ENCODE measurements at places on chromosomes 12 and 14.

GRCh38 chr12:109940339-109940923, 40.4 kb downstream of the TCHP start:
- DNase-seq = no peak

GRCh38 chr14:96830946-96831345, 33.8 kb downstream of the VRK1 start:
- no peak for DNase-seq

DNA sequence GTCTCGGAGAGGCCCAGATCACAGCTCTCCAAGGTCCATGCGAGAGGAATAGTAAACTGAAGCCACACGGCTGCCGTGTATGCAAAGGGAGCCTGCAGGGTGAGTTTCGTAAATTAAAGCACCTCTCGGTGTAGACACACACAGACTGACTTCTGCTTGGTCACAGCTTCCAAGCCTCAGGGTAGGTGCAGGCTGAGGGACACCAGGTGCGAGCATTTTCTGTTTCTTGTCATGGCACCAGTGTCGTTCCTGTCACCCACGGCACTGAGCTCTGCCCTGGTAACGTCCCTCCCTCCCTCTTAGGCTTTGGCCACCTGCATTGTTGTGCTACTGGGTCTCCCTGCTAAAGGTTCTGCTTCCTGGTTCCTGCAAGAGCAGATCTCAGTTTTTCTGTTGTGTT, 76.2 kb upstream of the DYNC1H1 start:
- no peak for DNase-seq

DNA sequence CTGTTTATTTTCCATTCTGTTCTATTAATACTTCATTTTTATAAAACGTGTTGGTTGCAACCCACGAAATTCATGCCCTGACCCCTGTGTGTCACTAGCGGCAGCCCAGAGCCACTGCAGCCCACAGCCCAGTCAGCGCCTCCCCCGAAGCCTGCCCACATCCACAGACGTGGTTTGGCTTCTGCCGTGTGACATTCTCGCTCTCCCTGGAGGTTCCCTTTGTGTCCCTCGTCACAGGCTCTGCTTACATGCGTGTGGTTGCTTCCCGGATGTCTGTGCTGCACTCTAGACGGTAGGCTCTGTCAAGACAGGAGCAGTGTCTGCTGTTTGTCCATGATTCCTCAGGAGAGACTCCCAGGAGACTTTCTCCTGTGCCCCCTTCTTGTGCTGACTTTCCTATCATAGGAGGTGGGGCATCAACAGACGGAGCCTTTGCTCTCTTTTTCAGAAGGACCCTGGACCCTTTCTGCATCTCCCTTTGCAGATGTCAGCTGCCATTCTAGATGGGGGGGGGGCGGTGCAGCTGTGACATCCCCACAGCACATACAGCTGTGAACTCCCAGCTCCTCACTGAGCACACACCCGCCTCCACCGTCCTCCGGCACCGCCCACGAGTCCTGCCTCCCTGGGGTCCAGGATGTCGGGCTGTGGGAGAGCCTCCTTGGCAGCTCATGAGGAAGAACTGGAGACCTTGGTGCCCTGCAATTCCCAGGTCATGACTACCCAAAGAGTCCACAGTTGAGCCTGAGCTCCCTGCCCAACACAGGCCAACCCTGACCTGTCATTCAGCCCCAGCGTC, 36.8 kb upstream of the PIWIL1 start:
- DNase-seq = no peak

DNA sequence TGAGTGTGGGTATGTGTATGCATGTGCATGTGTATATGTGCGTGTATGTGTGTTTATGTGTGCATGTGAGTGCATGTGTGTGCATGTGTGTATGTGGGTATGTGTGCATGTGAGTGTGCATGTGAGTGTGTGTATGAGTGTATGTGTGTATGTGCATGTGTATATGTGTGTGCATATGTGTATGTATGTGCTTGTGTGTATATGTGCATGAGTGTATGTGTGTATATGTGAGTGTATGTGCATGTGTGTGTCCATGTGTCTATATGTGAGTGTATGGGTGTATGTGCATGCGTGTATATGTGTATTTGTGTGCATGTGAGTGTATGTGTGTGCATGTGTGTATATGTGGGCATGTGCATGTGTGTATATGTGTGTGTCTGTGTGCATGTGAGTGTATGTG, 25.7 kb downstream of the FAIM2 start:
- no peak for DNase-seq

Data from fibroblast of skin of scalp (primary cell).